ENCODE measurements at places on chromosomes 1 and 21.

- DNase-seq, result no peak
- no peaks in the 10 kb centered on the region for H3K27me3 ChIP-seq
- no peak overlapping the region for H3K27ac ChIP-seq
- H3K4me1 ChIP-seq, result peaks cover 28% of the 10 kb centered on the region
- H3K4me3 ChIP-seq, result no peak overlapping the region
Observed at GRCh38 chr1:222769181-222769580, 32.2 kb downstream of the FAM177B start.

- no peaks in the 10 kb centered on the region for H3K36me3 ChIP-seq
- no peaks in the 10 kb centered on the region for H3K27me3 ChIP-seq
- H3K4me3 ChIP-seq, result no peak overlapping the region
- no peaks in the 10 kb centered on the region for H3K4me1 ChIP-seq
- no peak overlapping the region for H3K27ac ChIP-seq
Observed at GRCh38 chr1:177306019-177306415, 135.3 kb downstream of the BRINP2 start.

GRCh38 chr1:230166366-230167132, 99.5 kb downstream of the GALNT2 start:
- peak overlapping the region; percentile 42 for H3K27ac ChIP-seq
- DNase-seq, result no peak
- no peak overlapping the region for H3K4me3 ChIP-seq
- H3K4me1 ChIP-seq, result peaks cover 16% of the 10 kb centered on the region
- no peaks in the 10 kb centered on the region for H3K27me3 ChIP-seq
- no peaks in the 10 kb centered on the region for H3K36me3 ChIP-seq

- H3K4me3 ChIP-seq, result no peak overlapping the region
- no peak for DNase-seq
- no peaks in the 10 kb centered on the region for H3K36me3 ChIP-seq
- H3K4me1 ChIP-seq, result no peaks in the 10 kb centered on the region
- H3K27ac ChIP-seq, result no peak overlapping the region
Observed at GRCh38 chr1:2971101-2971501, 50.2 kb upstream of the ACTRT2 start.

DNA sequence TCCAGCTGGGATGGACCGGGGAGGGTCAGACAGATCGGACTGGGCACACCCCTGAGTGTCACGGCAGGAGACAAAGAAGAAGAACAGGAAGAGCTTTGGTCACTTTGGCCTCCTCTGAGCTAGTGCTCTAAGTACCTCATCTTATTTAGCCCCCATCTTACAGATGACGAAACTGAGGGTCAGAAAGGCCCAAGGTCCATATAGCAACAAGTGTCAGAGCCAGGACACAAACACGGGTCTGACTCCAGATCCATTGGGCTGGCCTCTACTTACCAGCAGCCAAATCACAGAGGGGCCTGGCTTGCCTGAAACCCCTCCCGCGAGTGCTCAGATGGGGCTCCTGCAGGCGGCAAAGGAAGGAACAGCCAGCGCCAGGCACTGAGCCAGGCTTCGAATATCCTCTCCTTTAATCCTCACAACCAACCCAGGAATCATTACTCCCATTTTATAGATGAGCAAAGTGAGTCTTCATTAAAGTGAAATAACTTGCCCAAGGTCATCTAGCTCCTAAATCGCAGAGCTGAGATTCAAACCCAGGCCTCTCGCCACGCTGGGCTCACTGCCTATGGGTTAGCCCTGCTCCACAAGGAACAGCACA, 25.7 kb upstream of the SELENON start:
- DNase-seq, result no peak
- no peak overlapping the region for H3K27ac ChIP-seq
- H3K4me3 ChIP-seq, result no peak overlapping the region
- H3K36me3 ChIP-seq, result peaks cover 14% of the 10 kb centered on the region
- H3K27me3 ChIP-seq, result no peaks in the 10 kb centered on the region
- no peaks in the 10 kb centered on the region for H3K4me1 ChIP-seq

DNA sequence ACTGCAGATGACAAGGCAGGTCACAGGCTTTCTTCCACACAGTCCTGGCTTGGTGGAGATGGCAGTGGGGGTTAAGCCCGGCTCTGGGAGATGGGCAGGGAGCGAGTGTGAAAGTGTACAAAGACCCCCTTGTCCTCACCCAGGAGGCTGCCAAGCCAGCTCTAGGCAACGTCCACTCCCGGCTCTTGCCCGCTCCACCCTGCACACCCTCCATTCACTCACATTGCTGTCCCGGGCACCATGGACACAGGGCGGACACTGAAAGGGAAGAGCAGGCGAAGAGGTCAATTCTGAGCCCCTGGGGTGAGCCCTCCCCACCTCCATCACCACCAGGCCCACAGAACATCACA, 8.9 kb downstream of the COL16A1 start:
- no peak overlapping the region for H3K27ac ChIP-seq
- H3K4me1 ChIP-seq, result no peaks in the 10 kb centered on the region
- H3K27me3 ChIP-seq, result no peaks in the 10 kb centered on the region
- DNase-seq, result no peak
- no peaks in the 10 kb centered on the region for H3K36me3 ChIP-seq

DNA sequence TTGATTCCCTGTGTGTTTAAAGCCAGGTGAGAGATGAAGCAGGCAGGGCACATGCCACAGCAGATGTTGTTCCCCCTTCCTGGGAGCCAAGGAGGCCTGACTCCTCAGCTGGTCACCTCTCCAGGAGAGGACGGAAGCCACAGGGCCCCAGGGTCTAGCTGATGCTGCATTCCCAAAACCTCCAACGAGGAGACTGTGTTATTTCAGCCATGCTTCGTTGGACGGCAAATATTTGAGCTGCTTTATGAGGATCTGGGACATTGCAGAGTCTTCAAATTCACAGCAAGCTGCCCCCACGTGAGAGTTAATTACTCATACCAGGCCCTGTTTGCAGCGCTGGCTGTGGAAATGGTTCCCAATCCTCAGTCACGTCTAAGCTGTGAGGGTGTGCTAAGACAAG, 85.3 kb downstream of the CDC7 start:
- peaks cover 12% of the 10 kb centered on the region for H3K4me1 ChIP-seq
- no peaks in the 10 kb centered on the region for H3K36me3 ChIP-seq
- H3K4me3 ChIP-seq, result no peak overlapping the region

DNA sequence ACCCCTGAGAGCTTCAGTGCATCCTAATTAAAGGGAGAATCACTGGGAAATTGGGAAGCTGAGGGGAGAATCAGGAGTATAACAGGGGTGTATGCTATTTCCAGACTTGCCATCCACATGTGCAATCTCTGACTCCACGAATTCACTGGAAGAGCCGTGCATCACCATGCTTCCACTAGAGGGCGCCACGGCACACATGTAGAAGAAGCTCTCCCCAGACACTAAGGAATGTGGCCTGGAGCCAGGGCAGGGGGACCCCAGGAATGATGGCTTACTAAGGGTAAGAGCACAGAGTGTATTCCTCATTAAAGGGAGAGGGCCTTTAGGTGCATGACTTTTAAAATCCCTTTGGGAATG, 81.5 kb downstream of the ABCA4 start:
- peaks cover 6% of the 10 kb centered on the region for H3K4me1 ChIP-seq
- no peak overlapping the region for H3K4me3 ChIP-seq
- peak; percentile 66 for DNase-seq
- no peaks in the 10 kb centered on the region for H3K36me3 ChIP-seq
- H3K27ac ChIP-seq, result no peak overlapping the region

GRCh38 chr1:11537854-11538591, 59.1 kb downstream of the DISP3 start:
- no peak overlapping the region for H3K27ac ChIP-seq
- no peak overlapping the region for H3K4me3 ChIP-seq
- DNase-seq, result no peak
- no peaks in the 10 kb centered on the region for H3K27me3 ChIP-seq
- no peaks in the 10 kb centered on the region for H3K36me3 ChIP-seq

DNA sequence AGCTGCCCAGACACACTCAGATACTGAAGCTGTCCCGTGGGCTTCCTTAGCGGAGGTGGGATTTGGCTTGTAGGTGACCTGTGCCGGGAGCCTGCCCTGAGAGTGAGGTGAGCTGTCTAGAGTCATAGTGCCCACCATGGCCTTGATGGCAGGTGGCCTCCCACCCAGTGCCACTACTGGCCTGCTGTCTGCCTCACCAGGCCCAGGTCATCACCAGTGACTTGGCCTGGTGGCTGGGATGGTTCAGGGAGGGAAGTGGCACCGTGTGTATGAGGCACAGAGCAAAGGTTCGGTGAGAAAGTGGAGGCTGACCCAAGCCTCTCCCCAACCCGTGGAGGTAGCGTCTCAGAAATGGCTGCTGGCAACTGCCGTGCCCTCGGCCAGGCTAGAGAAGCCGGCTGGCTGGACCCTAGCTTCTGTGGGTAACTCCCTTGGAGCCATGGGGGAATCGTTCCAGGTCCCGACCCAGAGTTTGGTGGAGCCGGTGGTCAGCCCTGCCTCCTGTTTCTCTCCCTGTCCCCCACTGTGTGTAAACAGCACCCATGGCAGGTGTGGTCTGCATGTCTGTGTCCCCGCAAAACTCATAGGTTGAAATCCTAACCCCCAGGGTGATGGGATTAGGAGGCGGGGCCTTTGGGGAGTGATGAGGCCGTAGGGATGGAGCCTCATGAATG, 155.4 kb upstream of the C1orf174 start:
- H3K36me3 ChIP-seq, result no peaks in the 10 kb centered on the region
- no peaks in the 10 kb centered on the region for H3K4me1 ChIP-seq
- no peaks in the 10 kb centered on the region for H3K27me3 ChIP-seq
- H3K4me3 ChIP-seq, result no peak overlapping the region
- DNase-seq, result no peak
- H3K27ac ChIP-seq, result no peak overlapping the region

- no peak overlapping the region for H3K27ac ChIP-seq
- no peak overlapping the region for H3K4me3 ChIP-seq
- H3K36me3 ChIP-seq, result no peaks in the 10 kb centered on the region
- no peaks in the 10 kb centered on the region for H3K4me1 ChIP-seq
- DNase-seq, result no peak
- no peaks in the 10 kb centered on the region for H3K27me3 ChIP-seq
Observed at GRCh38 chr1:92404661-92405060, 82.1 kb downstream of the GFI1 start.

DNA sequence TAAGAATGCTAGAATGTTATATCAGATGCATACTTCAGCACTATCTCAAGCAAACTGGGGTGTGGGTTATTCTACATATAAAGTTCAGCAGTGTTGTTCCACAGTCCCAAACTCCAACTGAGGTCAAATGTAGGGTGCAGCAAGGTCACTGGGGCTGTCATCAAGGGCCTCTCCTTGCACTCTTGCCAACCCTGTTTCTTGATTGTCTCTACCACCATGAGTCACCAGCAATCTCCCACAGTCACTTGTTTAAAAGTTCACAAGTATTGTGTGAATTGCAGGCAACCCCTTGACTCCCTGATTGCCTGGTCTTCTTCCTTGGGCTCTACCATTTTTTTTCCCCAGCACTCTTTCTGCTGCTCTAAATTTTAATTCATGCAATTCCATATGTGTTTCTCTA, 10.6 kb downstream of the METTL18 start:
- peaks cover 2% of the 10 kb centered on the region for H3K27me3 ChIP-seq
- no peak overlapping the region for H3K27ac ChIP-seq
- H3K4me3 ChIP-seq, result no peak overlapping the region
- H3K4me1 ChIP-seq, result no peaks in the 10 kb centered on the region
- H3K36me3 ChIP-seq, result no peaks in the 10 kb centered on the region
- DNase-seq, result no peak

DNA sequence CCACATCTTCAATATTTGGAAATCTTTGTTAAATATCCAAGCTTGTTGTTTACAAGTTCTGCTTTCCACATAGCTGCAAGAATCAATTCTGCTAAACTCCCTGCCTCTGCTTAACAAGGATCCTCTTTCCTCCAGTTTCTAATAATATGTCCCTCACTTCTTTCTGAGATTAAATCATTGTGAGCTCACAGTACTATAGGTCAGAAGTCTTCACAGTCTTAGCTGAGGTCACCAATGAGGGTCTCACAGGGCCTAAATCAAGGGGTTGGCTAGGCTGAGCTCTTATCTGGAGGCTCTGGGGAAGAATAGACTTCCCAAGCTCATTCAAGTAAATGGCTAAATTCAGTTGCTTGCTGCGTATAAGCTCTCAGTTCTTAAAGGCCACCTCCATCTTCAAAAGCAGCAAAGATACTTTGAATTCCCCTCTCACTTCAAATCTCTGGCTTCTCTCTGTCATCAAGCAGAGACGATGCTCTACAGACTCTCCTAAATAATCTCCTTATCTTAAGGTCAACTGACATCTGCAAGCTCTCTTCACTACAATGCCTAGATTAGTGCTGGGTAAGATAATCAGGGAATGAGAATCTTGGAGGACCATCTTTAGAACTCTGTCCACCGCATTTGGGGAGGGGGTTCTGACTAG, 175.3 kb downstream of the PLPPR4 start:
- no peaks in the 10 kb centered on the region for H3K36me3 ChIP-seq
- H3K4me1 ChIP-seq, result peaks cover 5% of the 10 kb centered on the region

- DNase-seq, result peak; percentile 76
- no peaks in the 10 kb centered on the region for H3K27me3 ChIP-seq
- H3K27ac ChIP-seq, result peak overlapping the region; percentile 82
Observed at GRCh38 chr1:225428881-225429455, 1.1 kb upstream of the LBR start.

- H3K4me3 ChIP-seq, result no peak overlapping the region
- no peaks in the 10 kb centered on the region for H3K36me3 ChIP-seq
- no peak overlapping the region for H3K27ac ChIP-seq
- no peaks in the 10 kb centered on the region for H3K27me3 ChIP-seq
Observed at GRCh38 chr21:45454060-45454925, 49.3 kb downstream of the COL18A1 start.

- peak; percentile 35 for DNase-seq
- no peaks in the 10 kb centered on the region for H3K36me3 ChIP-seq
- peaks cover 22% of the 10 kb centered on the region for H3K4me1 ChIP-seq
- peak overlapping the region; percentile 39 for H3K4me3 ChIP-seq
Observed at GRCh38 chr1:77533660-77534305, 148.7 kb downstream of the ZZZ3 start.

- H3K27ac ChIP-seq, result no peak overlapping the region
- H3K4me1 ChIP-seq, result no peaks in the 10 kb centered on the region
- no peak for DNase-seq
- H3K27me3 ChIP-seq, result peaks cover 32% of the 10 kb centered on the region
Observed at GRCh38 chr1:230429067-230429735, 3.1 kb upstream of the PGBD5 start.

- no peak overlapping the region for H3K4me3 ChIP-seq
- H3K4me1 ChIP-seq, result no peaks in the 10 kb centered on the region
- H3K27me3 ChIP-seq, result no peaks in the 10 kb centered on the region
- no peak for DNase-seq
- H3K27ac ChIP-seq, result no peak overlapping the region
Observed at GRCh38 chr21:32819694-32820093, 48.1 kb upstream of the PAXBP1 start.

DNA sequence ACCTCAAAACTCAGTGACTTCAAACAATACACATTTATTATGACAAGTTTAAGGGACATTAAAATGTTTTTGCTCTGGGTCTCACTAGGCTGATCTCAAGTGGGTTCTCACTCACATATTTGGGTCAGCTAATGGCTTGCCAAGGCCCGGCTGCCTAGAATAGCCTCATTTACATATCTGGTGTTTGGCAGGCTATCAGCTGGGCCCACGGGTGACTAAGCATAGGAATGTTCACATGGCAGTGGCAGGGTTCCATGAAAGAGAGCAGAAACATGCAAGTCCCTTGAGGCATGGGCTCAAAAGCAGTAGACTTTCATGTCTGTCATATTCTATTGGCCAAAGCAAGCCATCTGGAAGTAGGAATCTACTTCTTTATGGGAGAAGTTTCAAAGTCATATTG, 492.6 kb downstream of the KCNT2 start:
- H3K27ac ChIP-seq, result no peak overlapping the region
- no peaks in the 10 kb centered on the region for H3K27me3 ChIP-seq
- H3K4me3 ChIP-seq, result no peak overlapping the region
- no peaks in the 10 kb centered on the region for H3K36me3 ChIP-seq

Measured in CD14-positive monocyte (primary cell).